Effector CD4-positive, alpha-beta T cell (primary cell): ENCODE measurements at places on chromosomes 1 and 21.

GRCh38 chr1:151526735-151527525 lies 13.2 kb upstream of the TUFT1 start:
- no peak for DNase-seq

DNA sequence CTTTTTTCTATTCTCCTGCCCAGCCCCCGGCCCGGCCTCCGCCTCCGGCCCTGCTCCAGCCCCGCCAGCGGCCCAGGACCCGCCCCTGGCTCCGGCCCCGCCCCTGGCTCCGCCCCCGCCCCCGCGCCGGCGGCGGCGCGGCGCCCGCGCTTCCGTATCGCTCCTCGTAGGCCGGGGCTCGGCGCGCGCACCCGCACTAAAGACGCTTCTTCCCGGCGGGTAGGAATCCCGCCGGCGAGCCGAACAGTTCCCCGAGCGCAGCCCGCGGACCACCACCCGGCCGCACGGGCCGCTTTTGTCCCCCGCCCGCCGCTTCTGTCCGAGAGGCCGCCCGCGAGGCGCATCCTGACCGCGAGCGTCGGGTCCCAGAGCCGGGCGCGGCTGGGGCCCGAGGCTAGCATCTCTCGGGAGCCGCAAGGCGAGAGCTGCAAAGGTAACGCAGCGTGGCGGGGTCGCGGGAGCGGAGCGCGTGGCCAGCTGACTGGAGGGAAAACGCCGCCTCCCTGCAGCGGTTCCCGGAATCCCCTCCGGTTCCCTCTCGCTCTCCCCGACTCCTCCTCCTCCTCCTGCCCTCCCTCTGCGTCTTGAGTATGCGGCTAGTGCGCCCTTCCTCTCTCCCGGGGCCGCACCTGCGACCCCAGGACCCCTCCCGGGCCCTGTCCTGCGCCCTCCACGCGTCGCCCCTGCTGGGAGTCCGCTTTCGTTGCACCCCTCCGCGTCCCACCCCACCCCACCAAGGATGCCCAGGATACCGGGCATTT lies at the start of gene IFNAR2:
TSS of gene IFNAR2 (plus strand) at position 155 of the 761 bp plus-strand sequence. CDS start 11,985 bp downstream, outside the sequence.
- DNase-seq, result peak; percentile 62

DNA sequence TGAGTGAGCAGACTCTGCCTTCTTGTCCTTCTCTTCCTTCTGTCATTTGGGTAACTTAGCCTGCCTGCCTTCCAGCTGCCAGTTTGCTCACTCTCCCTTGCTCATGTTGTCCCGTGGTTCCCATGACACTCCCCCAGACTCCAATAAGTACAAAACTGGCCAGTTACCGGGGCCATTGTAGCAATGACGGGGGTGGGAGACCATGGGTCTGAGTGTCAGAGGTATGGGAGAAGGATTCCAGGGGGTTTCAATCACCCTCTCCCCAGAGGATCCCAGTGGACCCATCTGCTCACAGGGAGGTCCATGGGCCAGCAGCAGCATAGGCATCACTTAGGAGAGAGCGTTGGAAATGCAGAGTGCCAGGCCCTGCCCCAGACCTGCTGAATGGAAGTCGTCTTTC lies 51.3 kb downstream of the CAPN9 start:
- DNase-seq, result no peak

- DNase-seq, result no peak
Measured at GRCh38 chr1:55235722-55236121, 20.6 kb upstream of the USP24 start.

DNA sequence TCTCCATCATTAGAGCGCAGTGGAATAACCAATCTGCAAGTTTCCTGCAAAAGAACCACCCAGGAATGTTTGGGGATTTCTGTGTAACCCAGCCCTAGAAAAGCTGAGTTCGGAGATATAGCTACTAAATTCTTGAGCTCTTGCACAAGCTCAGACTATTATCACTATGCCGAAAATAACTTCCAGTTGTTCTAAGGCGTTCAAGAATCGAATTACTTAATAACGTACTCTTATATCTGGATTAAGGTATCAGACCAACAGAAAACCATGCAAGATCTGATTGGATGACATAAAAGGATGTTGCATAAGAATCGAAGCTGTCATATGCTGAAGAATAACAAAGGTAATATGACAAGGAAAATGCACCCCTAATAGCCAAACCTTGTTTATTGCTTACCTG lies 7.5 kb upstream of the LAMC2 start:
- no peak for DNase-seq

GRCh38 chr1:91546301-91546581 lies 45.6 kb downstream of the CDC7 start:
- DNase-seq, result no peak

- DNase-seq, result no peak
Measured at GRCh38 chr1:17669866-17670451, 85.2 kb upstream of the ACTL8 start.

- DNase-seq, result no peak
Measured at GRCh38 chr1:151985270-151985669, 8.4 kb downstream of the S100A10 start.
